ENCODE measurements at places on chromosomes 6 and 20.

- no peak for DNase-seq
These were observed 17.8 kb upstream of the AAR2 start for GRCh38 chr20:36218380-36219064.

DNA sequence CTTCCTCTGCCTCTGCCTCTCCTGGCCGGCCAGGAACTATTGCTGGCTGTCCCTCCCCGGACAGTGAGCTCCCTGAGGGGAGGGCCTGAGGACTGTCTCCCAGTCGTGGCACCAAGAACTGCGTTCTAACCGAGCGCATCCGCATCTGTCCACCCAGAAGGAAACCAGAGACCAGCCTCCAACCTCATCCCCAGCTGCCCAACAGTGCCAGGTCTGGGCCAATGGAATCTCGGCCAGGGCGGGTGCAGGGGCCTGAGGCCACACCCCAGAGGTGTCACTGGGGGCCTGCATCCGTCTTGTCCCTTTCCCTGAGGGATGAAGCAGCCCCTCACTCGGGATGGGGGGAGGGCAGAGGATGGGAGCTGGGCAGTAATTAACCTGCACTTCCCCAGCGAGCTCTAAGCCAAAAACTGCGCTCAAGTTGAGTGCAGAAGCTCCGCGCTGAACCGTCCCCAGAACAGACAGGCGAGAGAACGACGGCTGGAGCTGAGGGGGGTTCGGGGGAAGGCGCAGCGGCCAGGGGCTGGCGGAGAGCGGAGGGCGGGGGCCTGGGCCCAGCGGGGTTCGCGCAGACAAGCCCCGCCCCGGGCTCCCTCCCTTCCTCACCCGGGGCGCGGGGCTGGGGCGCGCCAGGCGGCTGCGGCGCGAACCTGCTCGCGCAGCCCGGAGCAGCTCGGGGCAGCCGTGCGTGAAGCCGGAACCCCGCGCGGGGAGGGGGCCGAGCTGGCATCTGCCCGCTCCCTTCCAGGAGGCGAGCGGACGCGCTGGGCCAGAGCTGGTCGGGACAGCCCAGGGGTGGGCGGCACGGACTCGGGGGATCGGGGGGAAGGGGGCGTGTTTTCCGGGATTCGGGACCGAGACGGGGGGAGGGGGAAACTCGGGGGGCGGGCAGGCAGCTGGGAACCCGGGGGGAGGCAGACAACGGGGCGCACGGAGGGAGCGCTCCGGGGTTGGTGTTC, 1.4 kb downstream of the TFEB start:
- DNase-seq, result no peak

DNA sequence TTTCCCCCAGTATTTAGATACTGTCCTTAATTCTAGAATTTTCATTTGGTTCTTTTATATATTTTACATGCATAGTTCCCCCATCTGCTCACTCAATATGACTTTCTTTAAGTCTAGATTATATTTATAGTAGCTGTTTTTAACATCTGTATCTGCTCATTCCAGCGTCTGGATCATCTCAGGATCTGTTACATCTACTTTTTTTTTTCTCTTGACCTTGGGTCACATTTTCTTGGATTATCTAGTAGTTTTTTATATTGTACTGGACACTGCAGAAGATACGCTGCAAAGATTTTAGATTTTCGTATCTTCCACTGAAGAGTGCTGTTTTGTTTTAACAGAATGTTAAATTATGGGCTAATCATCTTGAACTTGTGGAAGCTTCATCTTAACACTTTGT, 20.7 kb downstream of the RAB22A start:
- no peak for DNase-seq

- DNase-seq, result no peak
These were observed 163.4 kb downstream of the MTFR2 start for GRCh38 chr6:136086686-136087085.

- no peak for DNase-seq
These were observed 37.4 kb upstream of the RPL7L1 start for GRCh38 chr6:42841844-42842584.

GRCh38 chr20:10131732-10132345, 86.8 kb upstream of the SNAP25 start:
- DNase-seq, result no peak

DNA sequence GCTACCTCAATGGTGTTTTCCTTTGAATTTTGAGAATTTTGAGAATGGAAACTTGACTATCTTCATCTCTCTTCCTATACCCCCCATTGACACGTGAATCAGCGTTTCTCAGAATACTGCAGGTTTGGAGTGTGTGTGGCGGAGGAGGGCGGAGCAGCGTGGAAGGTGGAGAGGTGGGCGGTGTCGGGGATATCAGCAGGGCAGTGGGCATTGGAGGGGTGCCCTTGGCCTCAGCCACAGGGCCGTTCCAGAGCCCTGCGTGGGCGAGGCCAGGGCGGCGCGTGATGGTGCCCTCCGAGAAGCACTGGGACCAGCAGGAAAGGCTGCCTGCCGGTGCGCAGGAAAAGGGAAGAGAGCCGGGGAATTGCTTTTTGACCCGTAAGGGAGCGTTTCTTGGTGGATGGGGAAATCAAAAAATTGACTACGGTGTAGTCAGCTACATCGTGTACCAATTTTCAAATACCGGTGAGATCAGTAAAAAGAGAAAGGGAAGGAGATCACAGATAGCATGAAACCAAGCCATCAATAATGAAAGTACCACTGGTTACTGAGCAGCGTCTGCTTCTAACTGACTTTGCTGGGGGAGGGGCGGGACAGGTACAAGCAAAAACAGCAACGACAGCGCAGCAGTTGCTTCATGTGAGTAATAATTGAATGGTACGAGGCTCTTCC, 82.7 kb upstream of the DUSP22 start:
- DNase-seq, result no peak

DNA sequence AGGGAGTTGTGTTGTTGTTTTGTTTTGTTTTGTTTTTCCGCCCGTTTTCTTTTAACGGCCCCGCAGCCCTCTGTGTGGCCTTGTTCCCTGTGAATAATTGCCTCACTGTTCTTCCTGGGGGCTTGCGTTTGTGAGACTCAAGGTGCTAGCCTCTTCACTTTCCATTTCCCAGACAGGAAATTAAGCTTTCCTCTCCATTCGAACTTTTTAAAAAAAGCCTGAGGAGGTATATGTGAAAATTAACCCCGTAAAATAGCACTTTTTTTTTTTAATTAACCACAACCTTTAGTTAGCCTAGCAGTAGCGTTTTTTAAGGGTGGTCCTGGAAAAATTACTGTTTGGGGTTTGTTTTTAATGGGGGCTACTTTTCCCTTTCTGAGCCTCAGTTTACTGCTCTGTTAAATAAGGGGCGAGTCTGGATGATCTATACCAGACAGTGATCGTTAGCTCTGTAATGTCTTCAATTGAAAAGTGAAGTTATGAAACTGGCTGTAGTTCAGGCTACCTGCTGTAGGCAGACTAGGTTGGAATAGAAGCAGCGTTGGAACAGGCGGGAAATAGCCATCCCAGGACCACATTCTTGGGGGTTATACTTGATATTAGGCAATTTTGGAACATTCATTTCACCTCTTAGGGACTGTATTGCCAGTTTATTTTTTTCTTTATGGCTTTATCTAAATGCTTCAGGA, 1.7 kb downstream of the STX16 start:
- DNase-seq, result no peak

GRCh38 chr6:125268765-125269164, 33.0 kb downstream of the HDDC2 start:
- DNase-seq, result no peak

Data from trophoblast cell (in vitro differentiated cells and primary cell).